ENCODE measurements at places on chromosomes 16 and 17. TPM values are rescaled to one million over a fixed set of nuclear protein-coding genes. Genes with fewer than 3 reads are reported as not detected.

Gene KCNH6
- 0.27 TPM for total RNA-seq

Gene CHP2
- 0.80 TPM for total RNA-seq

- DNase-seq = no peak
These were observed 61.1 kb downstream of the SOCS1 start for GRCh38 chr16:11194913-11195312.

DNA sequence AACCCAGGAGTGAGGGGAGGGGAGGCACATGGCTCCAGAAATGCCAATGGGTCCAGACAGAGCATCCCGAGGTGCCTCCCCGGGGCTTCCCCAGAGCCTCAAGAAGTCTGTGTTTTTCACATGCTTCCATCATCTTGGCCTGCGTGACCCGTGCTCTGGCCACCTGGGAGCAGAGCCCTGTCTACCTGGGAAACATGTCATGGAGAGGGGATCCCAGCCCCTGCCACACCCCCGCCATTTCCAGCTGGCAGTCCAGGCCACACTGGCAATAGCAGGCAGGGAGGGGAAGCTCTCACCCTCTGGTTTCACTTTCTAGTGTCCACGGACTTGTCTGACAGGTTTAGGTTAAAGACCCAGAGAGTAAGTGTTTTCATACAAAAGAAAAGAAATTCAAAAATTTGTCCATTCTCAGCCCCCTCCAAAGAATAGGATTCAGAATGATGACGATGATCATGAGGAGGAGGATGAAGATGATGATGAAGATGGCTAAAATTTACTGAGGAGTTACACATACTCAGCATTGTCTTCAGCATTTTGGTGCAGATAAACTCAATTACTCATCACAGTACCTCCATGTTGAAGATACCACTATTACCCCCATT lies 9.0 kb downstream of the SMIM5 start:
- DNase-seq = no peak

DNA sequence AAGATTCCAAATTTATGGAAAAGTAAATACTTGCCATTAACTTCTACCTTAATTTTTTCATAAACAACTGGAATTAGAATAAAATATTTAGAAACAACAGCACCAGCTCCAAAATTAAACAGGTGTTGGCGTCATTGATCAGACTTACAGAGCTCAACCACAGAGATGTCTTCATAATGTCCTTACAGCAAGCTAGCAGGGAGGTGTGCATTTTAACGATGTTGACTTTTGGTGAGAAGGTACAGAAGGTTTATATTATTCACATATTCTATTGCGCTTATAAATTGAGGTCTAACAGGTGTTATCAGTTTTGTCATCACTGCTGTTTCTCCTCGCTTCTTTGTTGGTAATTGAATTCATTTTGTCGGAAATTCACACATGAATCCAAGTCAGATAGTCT lies 226.2 kb upstream of the CA10 start:
- DNase-seq = no peak

DNA sequence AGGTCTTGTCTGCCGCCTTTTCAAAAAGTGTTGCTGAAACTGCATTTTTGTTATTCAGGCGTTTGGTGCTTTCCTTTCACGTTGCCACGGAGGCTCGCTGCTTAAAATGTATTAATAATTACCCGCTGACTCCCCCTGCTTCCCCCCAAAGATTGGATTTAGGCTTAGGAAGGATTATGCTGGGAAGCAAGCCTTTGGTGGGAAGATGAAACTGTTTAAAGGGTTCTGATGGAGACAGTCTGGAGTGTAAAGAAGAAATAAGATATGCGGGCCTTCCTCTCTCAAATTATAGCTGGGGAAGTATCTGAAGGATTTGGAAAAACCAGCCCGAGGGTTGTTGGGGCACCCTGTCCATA lies 1.1 kb downstream of the KSR1 start:
- no peak for DNase-seq
